ENCODE measurements at places on chromosomes 13 and 19.

DNA sequence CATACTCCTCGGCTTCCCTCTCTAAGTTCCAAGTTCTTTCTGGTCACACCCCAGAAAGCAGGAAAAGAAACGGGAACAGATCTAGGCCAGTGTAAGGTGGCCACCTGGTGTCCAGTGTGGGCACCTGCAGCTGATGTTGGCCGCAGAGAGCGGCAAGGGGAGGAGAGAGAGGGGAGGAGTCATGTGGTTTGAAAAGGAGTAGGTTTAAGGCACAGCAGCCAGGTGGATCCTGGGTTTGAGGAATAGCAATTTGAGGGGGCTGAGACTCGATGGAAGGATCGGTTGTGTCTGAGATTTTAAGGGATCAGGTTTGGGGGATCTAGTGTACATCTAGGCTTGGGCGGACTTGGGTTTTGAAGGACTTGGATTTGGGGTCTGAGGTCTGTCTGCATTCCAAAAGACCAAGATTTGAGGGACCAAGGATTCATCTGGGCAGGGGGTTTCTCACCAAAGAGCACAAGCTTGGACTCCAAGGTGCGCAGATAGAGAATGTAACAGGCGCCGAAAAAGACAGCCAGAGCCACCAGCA is 1.2 kb downstream of the RABAC1 start:
- DNase-seq, result no peak

DNA sequence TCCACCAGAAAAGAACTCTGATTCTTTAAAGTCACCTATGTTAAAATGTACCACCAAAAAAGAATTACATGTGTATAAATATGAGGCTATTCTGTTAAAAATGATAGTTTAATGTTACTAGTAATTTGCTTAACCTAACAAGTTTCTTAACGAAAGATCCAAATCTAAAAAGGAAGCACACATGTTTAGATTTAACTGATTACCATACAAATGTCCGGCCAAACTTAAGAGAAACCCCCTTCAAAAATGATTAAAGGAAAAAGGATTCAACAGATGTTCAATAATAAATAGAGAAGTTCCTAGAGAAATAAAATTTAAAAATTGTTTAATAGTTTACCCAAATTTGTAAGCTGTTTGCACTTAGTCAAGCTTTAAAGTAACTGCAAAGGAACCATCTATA is 5.0 kb upstream of the ZNF69 start:
- no peak for DNase-seq

GRCh38 chr19:33194886-33195644 is 935 bp downstream of the LRP3 start:
- no peak for DNase-seq

GRCh38 chr13:61040181-61040580 is 375.5 kb downstream of the PCDH20 start:
- no peak for DNase-seq

DNA sequence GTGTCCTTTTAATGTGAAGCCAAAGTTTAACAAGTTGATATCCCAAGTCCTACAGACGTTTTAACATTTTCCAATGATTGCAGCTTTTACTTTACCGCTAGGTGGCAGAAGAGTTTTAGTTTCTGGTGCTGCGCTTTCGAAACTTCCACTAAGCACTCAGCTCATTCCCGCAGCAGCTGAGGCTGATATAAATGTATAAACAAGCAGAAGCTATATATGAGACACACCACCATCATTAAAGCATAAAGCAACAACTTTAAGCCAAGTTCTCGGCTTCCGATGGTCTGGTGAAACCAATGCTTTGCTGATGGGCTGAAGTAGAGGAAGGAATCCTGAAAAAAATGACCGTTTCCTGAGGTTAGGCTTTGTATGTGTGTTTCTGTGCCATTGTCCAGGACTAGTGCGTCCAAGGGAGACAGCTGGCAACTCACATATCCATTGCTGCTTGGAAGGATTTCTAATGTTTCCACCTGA is 753.9 kb downstream of the OLFM4 start:
- DNase-seq, result peak; percentile 10

Data from CD4-positive, alpha-beta T cell (primary cell).